ENCODE measurements at places on chromosomes 2 and 18.

DNA sequence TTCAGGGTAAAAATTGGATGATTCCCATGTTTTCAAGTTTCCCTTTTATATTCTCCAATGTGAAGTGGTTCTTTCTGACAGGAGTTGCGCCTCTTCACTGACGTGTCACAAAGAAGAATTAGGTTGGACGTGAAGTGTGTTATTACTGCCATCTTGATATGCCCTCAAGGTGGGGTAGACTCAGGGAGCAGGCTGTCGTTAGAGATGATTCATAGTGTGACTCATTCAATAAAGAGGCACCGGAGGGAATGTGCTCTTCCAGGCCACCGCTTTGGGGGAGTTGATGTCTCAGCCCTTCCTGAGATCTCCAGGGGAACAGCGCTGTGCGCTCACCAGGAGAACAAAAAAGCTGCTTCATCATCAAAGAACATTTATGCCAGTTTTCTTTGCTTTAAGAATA is 3.6 kb upstream of the DGKD start:
- DNase-seq = peak; percentile 48

GRCh38 chr18:1658908-1659566 is 754.4 kb downstream of the ADCYAP1 start:
- DNase-seq = no peak

DNA sequence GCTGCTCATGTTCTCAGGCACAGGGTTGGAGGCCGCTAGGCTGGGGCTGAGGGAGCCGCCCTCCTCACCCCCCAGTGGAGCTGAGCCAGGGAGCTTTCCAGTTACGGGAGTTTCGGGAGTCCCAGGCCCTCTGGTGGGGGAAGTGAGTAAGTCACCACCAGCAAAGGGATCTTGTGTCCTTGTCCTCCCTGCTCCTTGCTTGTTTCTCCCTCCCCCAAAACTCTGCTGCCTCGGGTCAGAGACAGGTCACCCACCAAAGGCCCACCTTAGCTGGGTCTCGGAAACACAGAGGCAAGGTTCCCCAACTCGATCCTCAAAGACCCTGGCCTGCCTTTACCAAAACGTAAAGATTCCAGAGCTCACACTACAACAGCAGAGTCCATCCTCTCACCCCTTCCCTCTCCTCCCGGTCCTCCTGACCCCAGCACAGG is 60.5 kb upstream of the POMC start:
- DNase-seq = peak; percentile 59

DNA sequence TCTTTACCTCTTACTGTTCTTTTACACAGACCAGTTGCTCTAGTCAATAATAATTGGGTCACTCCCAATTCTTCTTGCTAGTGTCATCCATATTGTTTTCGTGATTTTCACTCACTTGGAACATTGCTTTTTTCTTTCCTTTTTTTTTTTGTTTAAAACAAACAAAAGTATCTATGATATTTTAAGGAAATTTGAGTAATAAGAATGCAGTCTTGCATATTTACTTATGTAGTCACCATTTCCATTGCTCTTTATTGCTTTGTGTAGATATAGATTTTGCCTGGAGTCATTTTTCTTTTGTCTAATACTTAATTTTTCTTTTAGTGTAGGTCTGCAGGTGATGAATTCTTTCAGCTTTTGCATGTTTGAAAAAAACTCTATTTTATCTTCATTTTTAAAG is 71.9 kb downstream of the WDR7 start:
- no peak for DNase-seq

- no peak for DNase-seq
Measured at GRCh38 chr2:109702250-109702985, 88.3 kb downstream of the SOWAHC start.

- no peak for DNase-seq
Measured at GRCh38 chr2:147451902-147452515, 392.8 kb upstream of the ACVR2A start.

DNA sequence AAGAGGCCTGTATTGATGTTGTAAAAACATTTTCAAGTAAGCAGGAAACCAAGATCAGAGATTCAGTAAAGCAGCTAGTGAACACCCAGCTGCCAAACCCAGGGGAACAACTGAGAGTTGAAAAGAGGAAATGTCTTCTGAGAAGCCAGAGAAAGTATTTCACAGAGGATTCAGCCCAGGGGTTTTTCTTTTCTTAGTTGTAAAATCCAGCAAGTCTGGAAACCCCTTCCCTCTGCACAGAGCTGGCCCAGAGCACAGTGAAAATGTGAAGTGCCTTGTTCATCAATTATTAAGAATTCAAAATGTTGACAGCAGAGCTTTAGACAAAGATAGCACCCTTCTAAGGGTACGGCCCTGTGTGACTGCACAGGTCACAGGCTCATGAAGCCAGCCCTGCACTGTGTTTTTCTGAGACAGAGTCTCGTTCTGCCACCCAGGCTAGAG is 28.4 kb downstream of the AFF3 start:
- DNase-seq = no peak

DNA sequence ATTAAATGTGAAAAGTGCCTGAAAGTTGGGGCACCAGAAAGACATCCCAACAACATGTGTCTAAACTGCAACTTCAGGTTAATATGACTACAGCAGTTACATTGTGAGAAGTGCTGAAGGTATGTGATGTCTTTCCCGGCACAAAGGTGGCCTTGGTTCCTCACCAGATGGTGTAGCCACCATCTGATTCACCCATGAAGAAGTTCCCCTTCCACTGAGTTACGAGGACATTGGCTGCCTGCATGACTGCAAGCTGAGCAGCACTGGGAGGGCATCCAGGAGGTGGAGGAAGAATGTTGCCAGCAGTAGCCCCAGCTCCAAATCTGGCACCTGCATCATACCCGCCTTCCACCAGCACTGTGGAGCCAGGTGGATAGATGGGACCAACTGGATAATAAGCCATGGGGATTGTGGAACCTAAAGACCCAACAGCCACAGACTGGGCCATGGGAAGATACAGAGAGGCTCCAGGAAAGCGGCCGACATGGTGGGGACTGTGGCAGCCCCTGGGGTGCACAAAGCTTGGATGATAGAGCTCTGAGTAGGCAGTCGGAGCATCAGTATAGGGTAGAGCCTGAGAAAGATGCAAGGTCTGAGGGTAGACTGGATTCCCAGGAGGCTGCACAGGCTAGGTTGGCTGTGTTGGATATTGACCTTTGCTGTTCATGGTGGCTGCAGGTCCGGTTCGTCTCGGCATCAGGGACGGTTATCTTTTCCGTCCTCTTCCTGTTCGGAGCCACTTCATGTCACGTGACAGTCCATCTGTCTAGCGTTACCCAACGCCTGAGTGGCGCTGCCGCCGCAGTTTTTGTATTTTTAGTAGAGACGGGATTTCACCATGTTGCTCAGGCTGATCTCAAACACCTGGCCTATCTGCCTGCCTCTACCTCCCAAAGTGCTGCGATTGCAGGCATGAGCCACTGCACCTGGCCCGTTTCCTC is 36.9 kb downstream of the SUMO1 start:
- no peak for DNase-seq

GRCh38 chr18:75223687-75224347 is 13.2 kb downstream of the TSHZ1 start:
- DNase-seq = no peak

GRCh38 chr2:209937893-209938292 is 64.5 kb upstream of the RPE start:
- DNase-seq = no peak

GRCh38 chr2:179513181-179513580 is 248.5 kb upstream of the SESTD1 start:
- DNase-seq = no peak

DNA sequence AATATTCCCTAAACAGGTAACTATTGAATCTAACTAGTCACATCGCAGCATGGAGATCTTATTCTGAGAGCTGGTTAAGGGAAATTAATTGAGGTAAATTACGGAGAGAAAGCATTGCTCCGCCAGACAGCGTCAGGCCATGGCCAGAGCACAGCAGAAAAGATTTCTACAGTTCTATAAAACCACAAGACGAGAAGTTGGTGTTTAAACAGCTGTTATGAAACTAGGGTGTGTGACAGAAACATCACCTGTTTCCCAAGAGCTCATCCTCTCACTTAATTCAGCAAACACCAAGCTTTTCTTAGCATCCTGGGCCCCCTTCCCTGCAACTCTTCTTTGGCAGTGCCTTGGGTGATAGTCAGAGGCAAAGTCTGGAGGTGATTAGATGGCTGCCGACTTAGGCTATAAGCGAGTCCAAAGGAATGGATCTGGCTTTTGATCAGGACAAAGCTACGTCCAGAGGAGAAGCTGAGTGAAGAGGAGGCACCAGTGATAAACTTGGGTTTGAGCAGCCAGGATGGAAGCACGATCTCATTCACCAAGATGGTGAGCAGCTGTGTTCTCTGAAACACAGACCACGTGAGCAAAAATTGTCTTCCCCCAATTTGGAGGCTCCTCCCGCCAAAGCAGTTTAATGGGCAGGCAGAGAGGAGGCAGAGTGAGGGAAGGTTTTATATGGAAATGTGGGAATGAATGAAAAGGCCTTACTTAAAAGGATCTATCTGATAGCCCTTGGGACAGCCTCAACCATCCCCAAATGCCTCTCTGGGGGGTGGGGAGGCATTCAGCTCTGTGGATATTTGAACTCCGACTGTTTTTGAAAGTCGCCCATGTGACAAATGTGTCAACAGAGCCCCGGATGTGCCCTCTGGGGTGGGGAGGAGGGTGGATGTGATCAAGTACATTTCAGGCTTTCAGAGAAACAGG is 57.8 kb downstream of the PKDCC start:
- peak; percentile 72 for DNase-seq

- DNase-seq = no peak
Measured at GRCh38 chr2:44902217-44903137, 39.0 kb upstream of the SIX3 start.

DNA sequence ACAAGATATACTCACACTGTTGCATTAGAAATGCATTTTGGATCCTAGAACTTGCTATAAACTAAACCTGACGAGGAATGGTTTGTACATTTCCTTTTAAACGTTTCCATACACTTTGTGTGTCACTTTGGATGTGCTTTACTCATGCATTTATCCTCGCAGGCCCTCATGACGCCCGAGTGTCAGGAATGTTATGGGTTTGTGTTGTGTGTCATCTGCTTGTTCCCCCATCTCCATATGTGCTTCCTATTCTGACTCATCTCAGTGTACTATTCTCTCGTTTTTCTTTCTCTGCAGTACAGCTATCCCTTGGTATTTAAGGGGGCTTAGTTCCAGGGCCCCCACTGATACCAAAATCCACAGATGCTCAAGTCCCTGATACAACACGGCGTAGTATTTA is 121.5 kb upstream of the RASGRP3 start:
- no peak for DNase-seq

GRCh38 chr2:85001595-85001994 is 30.6 kb downstream of the KCMF1 start:
- DNase-seq = no peak

DNA sequence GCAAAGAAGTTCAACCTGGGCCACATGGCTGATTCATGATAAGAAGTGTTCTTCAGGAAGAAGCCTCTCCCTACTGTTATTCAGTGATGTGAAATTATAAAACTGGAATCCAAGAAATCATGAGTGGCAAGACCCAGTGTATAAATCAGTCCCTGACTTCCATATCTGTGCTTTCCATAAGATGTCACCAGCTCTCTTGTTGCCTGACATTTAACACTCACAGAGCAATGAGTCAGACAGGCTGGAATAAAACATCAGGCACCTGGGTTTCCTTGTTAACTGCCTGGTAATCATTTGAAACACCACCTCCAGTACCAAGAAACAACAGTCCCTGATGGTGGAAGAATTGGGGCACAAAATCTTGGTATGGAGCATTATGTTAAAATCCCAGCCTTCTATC is 76.1 kb downstream of the SCG2 start:
- no peak for DNase-seq

DNA sequence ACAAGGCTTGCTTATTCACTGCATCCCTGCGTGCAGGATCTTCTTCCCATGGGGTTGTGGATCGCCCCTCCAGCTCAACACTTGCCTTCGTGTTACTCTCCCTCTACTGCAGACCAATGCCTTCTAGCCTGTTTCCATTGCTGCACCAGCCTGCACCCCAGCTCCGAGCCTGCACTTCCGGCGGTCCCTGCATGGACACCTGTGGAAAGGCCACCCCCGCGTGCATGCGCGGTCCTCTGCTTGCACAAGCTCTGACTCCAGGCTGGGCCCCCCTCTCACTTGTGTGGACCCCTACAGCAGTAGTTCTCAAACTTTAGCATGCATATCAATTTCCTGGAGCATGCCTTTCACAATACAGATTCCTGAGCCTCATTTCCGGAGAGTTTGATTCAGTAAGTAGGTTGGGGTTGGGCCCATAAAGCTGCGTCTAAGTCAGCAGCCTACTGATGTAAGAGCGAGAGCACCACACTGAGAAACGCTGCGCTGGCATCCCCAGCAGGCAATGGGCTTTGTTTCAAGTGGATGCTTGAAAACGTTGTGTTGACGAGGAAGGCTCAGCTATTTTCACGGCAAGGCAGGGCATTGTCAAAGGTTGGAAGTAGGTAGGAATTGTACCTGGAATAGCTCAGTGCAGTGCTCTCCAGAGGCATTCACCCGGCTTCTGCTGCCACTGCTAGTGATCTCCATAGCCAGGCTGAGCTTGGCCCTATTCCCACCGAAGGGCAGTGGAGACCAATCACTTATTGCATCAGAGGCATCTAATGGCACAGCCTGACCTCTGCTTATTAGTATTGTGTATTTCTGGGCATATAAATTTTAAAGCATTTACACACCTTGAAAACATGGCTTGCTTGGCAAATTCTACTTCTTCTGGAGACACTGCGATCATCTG is 32.6 kb downstream of the CREG2 start:
- DNase-seq = no peak

DNA sequence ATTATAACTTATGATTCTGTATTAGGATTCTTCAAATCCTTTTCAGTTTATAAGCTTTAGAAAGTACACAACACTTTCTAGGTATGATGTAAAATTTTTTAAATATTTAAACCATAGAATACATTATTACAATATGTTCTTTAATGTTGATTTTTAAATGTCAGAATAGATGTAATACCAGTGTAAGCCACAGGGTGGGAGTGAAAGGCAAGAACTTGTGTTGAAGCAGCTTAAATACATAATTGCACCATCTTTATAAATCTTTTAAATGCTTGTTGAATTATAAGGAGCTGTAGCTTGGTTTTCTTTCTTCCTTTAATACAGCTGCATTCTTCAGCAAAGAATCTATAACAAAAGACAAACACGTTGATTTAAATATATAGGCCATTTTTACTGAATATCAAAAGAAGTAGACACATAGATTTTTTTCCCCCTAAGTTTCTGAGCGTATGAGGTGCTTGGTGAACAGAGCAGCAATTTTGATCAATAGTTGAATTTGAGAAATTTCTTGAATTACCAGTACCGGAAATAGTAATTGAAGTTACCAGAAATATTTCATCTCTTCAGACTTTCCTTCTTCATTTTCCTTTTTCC is 63.0 kb downstream of the TANK start:
- DNase-seq = no peak

DNA sequence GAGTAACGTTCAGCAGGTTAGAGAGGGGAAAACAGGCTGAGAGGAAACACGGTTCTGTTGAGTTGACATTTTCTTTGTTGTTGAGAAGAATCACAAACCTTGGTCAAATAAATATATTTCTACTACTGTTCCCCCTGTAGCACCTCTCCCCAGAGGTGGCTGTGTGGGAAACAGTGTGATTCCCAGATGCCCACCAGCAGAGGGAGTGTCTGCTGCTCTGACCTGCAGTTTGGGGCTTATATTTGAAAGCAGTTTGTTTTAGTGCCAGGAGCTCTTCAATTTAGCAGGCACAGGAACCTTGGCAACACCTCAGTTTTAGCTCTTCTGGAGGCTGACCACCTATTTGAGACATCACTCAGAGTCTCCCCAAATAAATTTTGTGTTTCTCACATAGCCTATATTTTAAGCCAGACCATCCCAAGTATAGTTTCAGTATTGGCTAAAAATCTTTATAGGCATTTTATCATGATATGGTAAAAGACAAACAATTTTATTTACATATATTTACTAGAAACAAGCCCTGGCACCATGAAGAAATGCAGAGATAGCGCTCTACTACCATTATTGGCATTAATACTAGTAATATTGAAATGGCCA is 75.7 kb downstream of the PIK3C3 start:
- DNase-seq = no peak

Measured in activated T-cell treated with anti-CD3 and anti-CD28 coated beads, Interleukin-2, amount 50 U/mL, for 24 hours (primary cell).